Left ventricle myocardium inferior (tissue), 1 donor: ENCODE measurements at places on chromosomes 3 and 15. TPM values are rescaled to one million over a fixed set of nuclear protein-coding genes. Genes with fewer than 3 reads are reported as not detected.

Gene UROC1
- not detected for total RNA-seq

Gene COL8A1
- total RNA-seq = 16.4 TPM

Gene ADAMTS17
- total RNA-seq = 0.99 TPM

Gene ITIH3
- total RNA-seq = 0.55 TPM

Gene LEKR1
- 0.71 TPM for total RNA-seq

Gene CLDN18
- total RNA-seq = not detected

Gene NOX5
- total RNA-seq = not detected

Gene IMPG2
- total RNA-seq = 0.11 TPM

Gene CMTM8
- total RNA-seq = 5.7 TPM

Gene CKMT1B
- total RNA-seq = not detected

DNA sequence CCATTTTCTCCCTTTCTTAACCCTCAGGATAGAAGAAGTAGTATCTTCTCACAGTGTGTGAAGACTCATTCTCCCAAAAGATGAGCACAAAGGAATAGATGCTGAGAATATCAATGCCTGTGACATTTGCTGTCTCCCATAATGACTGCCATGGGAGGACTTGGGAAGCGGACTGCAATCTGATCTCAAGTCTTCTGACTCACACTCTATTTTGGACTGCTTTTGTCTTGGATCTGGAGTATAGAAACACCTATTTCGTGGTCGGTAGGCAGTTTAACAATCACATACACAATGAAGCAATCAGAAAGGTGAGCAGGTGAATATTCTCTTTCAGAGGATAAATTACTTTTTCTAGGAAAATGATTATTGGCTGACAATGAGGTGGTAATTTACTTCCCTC lies 852.0 kb downstream of the FHIT start:
- no peaks in the 10 kb centered on the region for H3K36me3 ChIP-seq
- peaks cover 11% of the 10 kb centered on the region for H3K4me1 ChIP-seq
- H3K4me3 ChIP-seq = no peak overlapping the region
- H3K27ac ChIP-seq = no peak overlapping the region
- no peaks in the 10 kb centered on the region for H3K27me3 ChIP-seq

- DNase-seq = no peak
- no peaks in the 10 kb centered on the region for H3K27me3 ChIP-seq
- H3K4me1 ChIP-seq = no peaks in the 10 kb centered on the region
- H3K4me3 ChIP-seq = no peak overlapping the region
- no peaks in the 10 kb centered on the region for H3K36me3 ChIP-seq
- H3K27ac ChIP-seq = no peak overlapping the region
Observed at GRCh38 chr3:190764231-190765134, 98.0 kb downstream of the GMNC start.

- no peaks in the 10 kb centered on the region for H3K27me3 ChIP-seq
- no peaks in the 10 kb centered on the region for H3K36me3 ChIP-seq
- no peak for DNase-seq
Observed at GRCh38 chr3:70849911-70850699, 537.7 kb upstream of the MDFIC2 start.

DNA sequence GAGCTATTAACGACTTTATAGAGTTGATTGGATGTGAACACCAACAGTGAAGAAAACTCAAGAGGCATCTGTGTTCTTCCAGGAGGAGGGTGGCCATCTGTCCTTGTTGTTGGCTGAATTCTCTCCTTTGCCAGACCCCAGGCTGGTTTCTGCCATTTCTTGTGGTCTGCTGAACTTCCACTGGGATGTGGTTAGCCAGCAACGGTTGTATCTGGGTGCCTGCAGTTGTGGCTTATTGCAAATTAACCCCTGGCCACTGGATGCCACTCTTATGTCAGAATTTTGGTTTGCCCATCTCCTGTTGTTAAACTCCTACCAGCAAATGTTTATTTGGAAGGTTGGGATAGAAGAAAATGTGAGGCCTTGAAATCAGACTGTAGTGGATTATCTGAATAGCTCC lies 163.6 kb upstream of the TBC1D5 start:
- H3K4me3 ChIP-seq = no peak overlapping the region
- H3K27ac ChIP-seq = no peak overlapping the region
- no peaks in the 10 kb centered on the region for H3K36me3 ChIP-seq
- no peaks in the 10 kb centered on the region for H3K4me1 ChIP-seq
- H3K27me3 ChIP-seq = peaks cover 12% of the 10 kb centered on the region
- no peak for DNase-seq

DNA sequence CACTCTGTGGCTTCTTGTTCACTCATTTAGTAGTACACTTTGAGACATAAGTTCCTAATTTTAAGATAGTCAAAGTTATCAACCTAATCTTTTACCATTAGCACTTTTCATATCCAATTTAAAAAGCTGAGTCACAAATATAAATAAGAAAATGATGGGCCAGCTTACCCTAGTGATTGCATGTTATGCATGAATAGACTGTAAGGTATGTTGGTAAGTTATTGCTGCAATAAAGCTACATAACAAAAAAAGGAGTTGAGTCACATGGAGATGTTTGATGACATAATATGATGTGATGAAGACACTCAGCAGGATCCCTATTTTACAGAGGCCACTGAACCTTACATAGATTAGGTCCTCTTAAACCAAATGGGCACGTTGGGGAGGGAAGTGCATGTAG lies 161.3 kb downstream of the OCA2 start:
- H3K4me3 ChIP-seq = no peak overlapping the region
- no peak for DNase-seq
- H3K27me3 ChIP-seq = peaks cover 24% of the 10 kb centered on the region
- no peaks in the 10 kb centered on the region for H3K36me3 ChIP-seq

GRCh38 chr3:71172189-71172588 lies 411.3 kb downstream of the FOXP1 start:
- no peak overlapping the region for H3K27ac ChIP-seq
- H3K4me3 ChIP-seq = no peak overlapping the region
- no peak for DNase-seq
- no peaks in the 10 kb centered on the region for H3K36me3 ChIP-seq
- H3K4me1 ChIP-seq = peaks cover 20% of the 10 kb centered on the region

DNA sequence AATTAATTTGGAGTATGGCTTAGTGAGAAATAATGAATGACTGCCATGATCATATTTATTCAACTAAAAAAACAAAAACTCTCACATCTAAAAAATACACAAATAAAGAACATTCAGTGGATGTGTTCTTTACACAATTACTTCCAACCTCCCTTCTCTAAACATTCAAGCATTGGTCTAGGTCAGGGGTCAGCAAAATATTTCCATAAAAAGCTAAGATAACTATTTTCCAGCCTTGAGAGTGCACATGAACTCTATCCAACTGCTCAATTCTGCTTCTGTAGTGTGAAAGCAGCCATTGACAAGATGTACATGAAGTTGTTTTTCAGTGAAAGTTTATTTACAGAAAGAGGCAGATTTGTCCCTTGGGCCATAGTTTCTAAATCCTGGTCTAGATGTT lies 406.3 kb downstream of the MAGI1 start:
- DNase-seq = no peak
- H3K36me3 ChIP-seq = no peaks in the 10 kb centered on the region
- no peak overlapping the region for H3K4me3 ChIP-seq
- H3K4me1 ChIP-seq = peaks cover 14% of the 10 kb centered on the region

DNA sequence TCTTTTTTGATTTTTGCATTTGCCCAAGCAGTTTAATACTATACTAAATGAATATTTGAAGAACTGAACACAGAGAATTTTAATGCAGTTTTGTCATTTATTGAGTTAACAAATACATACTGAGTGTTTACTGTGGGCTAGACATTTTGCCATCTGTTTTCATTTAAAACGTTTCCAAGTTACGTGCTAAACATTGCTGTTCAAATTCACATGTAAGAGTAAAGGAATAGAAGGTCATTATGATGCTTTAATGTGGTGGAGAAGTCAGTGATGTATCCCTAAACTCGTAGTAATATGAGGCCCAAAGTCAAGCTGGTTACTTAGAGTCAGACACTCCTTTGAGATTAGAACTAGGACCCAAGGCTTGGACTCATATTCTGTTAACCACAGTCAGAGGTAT lies 49.4 kb downstream of the CRYBG3 start:
- H3K4me3 ChIP-seq = no peak overlapping the region
- DNase-seq = no peak
- H3K27me3 ChIP-seq = no peaks in the 10 kb centered on the region
- H3K4me1 ChIP-seq = peaks cover 14% of the 10 kb centered on the region
- peaks cover 36% of the 10 kb centered on the region for H3K36me3 ChIP-seq

- H3K36me3 ChIP-seq = no peaks in the 10 kb centered on the region
- DNase-seq = no peak
- H3K27me3 ChIP-seq = no peaks in the 10 kb centered on the region
- no peak overlapping the region for H3K4me3 ChIP-seq
Observed at GRCh38 chr3:42758126-42758525, 14.9 kb downstream of the CCDC13 start.

DNA sequence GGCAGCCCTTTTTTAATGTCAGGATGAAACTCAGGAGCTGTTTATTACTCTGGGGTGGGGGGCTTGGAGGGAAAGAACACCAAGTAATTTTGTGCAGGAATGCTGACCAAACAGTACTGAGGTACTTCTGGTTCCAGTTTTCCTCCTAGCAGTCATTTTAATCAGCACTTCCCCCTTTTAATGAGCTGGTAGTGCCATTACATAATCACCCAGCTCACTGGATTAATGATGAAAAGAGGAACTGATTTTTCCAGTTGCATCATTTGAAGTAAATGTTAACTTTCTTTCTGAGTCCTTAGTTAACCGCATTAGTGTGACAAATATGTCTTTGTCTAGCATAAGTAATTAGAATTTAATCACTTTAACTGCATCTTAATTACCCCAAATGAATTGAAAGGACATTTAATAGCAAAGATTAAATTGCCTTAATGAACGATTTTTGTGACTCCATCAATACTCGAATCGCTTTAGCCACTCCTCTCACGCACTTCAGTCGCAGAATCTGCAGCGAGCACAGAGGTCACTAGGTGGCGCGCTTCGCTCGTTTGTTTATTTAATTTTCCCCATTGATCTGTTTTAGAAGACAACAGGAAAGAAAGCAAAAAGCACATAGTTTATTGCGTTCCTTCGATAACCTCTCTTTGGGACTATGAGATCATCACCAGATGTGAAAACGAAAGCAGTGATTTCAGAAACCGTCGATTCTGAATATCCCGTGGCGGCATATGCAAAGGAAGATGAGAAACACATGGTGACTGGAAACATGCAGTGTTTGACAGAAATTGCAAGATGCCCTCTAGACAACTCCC lies 9.8 kb downstream of the ONECUT1 start:
- H3K27me3 ChIP-seq = peaks cover 99% of the 10 kb centered on the region
- H3K36me3 ChIP-seq = no peaks in the 10 kb centered on the region
- peak; percentile 55 for DNase-seq
- peaks cover 29% of the 10 kb centered on the region for H3K4me1 ChIP-seq
- no peak overlapping the region for H3K27ac ChIP-seq

GRCh38 chr15:99614749-99615288 lies 49.0 kb downstream of the MEF2A start:
- H3K4me3 ChIP-seq = no peak overlapping the region
- no peaks in the 10 kb centered on the region for H3K27me3 ChIP-seq
- H3K36me3 ChIP-seq = no peaks in the 10 kb centered on the region
- DNase-seq = no peak
- H3K27ac ChIP-seq = peak overlapping the region; percentile 51
- H3K4me1 ChIP-seq = peaks cover 98% of the 10 kb centered on the region

DNA sequence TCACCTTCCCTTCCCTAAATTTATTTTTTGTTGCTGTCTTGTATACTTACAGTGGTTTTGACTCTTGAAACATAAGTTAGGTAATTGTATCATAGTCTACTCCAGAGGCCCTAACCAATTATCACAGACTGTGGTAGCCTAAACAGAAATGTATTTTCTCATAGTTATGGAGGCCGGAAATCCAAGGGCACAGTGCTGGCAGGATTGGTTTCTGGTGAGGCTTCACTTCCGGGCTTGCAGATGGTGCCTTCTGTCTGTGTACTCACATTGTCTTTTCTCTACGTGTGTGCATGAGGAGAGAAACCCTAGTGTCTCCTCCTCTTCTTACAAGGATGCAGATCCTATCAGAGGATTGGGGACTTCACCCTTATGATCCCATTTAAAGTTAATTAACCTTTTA lies 290.2 kb upstream of the KCNMB2 start:
- H3K27me3 ChIP-seq = no peaks in the 10 kb centered on the region
- H3K4me3 ChIP-seq = no peak overlapping the region
- DNase-seq = no peak
- no peak overlapping the region for H3K27ac ChIP-seq
- no peaks in the 10 kb centered on the region for H3K36me3 ChIP-seq
- no peaks in the 10 kb centered on the region for H3K4me1 ChIP-seq

DNA sequence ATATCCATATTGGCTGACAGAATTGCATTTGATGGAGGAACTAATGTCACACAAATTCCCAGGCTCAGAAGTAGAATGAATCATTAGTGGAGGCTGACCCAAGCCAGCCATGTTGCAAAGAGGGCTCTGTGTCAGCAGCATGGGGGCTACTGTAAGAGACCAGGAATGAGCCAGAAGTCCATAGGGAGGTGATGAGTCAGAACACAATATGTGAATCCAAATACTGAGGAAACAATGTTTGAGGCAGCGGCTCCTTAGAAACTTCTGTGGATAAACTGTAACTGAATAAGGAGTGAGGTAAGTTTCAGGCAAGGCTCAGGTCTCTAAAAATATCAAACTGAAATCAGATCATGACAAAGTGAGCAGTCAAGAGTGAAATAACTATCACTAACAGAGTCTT lies 170.7 kb downstream of the WDR72 start:
- H3K27ac ChIP-seq = no peak overlapping the region
- H3K4me3 ChIP-seq = no peak overlapping the region
- H3K36me3 ChIP-seq = no peaks in the 10 kb centered on the region
- no peaks in the 10 kb centered on the region for H3K4me1 ChIP-seq
- DNase-seq = no peak

DNA sequence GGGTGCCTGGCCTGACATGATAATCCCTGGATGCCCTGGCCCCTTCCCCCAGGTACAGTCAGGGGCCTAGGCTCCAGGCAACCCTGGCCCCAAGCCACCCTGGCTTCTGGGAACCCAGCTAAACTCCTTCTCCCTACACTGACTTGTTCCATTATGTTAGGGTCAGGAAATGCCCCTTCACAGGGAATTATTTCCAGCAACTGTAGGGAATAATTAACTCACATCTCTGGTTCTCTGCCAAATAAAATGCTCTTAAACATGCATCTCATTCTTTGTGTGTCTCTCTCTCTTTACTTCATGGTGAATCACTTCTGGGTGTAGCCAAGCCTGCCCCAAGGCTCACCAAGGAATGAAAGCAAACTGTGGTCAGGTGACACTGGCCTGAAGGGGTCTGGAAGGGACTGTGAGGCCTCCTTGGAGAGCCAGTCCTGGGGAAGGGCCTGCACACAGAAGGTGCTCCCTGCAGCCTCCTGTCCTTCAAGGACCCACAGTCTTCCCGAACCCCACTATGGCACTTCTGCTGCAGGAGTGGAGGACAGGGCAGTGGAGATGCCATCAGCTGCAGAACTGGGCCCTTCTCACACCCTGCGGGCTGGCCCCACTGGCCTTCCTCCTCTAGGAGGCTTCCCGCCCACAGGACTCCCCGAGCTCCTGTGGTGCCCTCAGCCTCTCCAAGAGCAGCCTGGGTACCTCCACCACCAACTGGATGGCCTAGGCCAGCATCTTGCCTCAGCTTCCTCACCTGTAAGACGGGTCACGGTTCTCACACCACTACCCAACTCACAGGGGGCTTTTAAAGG lies 17.6 kb downstream of the TKT start:
- peaks cover 62% of the 10 kb centered on the region for H3K4me1 ChIP-seq
- no peaks in the 10 kb centered on the region for H3K27me3 ChIP-seq
- peak overlapping the region; percentile 71 for H3K27ac ChIP-seq
- DNase-seq = no peak
- H3K36me3 ChIP-seq = peaks cover 71% of the 10 kb centered on the region
